ENCODE measurements at places on chromosomes 1 and 21.
A peak's percentile ranks its signal among the peaks of the same experiment; 100 is the strongest.

GRCh38 chr21:16196001-16196400, 466.2 kb downstream of the USP25 start:
- DNase-seq: no peak

GRCh38 chr1:59687081-59687480, 127.7 kb upstream of the HOOK1 start:
- no peak for DNase-seq

- DNase-seq: no peak
Measured at GRCh38 chr1:24643363-24644099, 429 bp downstream of the SRRM1 start.

- no peak for DNase-seq
Measured at GRCh38 chr1:28591708-28592320, at the start of gene RAB42. TSS of gene RAB42 (plus strand) at chr1:28592265. CDS start at chr1:28592512, 247 bp downstream.

GRCh38 chr1:46342084-46342656, 1.6 kb downstream of the NSUN4 start:
- DNase-seq: no peak

DNA sequence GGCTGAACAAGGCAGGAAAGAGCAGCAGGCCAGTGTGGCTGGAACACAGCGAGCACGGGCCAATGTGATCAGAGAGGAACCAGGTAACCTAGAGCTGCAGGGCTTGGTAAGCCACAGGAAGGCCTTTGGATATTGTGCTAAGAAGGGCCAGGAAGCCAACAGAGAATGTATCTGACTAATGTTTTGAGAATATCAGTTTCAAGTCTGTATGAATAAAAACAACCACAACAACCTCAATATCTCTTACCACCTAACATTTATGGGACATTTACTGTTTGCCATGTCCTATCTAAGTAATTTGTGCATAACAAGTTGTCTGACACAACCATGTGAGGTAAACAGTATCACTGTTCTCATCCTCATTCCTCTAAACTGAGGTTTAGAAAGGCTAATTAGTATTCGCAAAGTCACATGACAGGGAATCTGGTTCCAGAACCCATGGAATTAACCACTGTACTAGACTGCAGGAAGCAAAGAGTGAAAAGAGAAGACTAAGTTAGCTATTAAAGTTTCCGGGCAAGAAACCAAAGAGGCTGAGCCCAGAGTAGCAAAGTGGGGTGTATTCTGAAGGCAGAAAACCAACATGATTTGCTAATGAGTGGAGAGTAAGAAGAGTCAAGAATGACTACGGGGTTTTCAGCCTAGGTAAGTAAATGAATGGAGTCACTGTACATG, 38.9 kb downstream of the SPRTN start:
- DNase-seq: no peak

DNA sequence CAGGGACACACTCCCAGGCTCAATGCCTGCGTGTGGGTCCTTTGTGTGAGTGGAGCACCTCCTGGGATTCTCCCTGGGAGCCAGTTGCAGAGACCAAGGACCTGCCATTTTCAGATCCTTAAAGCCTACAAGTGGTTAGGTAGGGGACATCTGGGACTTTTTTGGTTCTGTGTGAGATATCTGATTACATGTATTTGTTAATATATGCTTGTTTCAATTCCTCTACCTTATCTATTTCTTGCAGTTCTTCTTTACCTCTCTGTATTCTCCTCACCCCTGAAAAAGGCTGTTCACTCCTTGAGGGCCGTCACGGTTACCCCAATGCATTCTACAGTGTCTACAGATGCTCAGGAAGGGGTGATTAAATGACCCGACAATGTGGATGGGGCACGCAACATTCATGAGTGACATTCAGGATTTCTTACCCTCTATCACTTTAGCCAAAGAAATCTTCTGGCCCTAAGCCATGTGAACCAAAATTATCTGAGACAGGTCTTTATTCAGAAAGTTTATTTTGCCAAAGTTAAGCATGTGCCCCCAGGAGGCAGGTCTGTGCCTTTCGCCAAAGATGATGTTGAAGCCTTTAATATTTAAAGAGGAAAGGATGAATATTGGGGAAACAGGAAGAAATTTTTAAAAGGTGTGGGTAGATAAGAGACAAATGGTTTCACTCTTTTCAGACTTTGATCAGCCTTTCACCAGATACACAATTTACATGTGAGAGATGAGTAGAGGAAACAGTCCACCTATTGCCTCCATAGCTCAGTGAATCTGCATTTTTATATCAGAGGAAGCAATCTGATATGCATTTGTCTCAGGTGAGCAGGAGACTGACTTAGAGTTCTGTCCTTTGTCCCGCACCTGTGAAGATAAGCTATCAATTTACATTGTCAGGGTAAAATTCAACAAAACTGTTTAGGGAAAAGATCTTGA, 44.6 kb upstream of the MPZL1 start:
- DNase-seq: no peak

DNA sequence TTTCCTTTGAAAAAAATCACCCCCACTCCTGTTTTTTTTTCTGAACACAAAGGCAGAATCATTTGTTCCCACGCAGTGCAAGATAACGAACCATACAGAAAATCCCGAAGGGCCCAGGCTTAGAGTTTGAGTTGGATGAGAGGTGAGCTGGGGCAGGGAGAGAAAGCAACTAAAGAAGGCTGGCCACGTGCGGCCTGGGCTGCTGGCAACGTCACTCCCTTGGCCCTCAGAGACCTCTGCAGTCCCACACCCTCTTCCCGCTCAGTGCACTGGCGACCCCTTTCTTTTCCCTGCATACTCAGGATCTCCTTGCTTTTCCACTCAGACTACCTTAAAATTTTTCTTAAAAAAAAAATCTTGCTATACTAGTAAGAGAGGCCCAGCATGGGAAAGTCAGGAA, 28.2 kb upstream of the CRNN start:
- no peak for DNase-seq

- no peak for DNase-seq
Measured at GRCh38 chr1:67893126-67893495, 59.8 kb upstream of the GNG12 start.

GRCh38 chr1:185813401-185813979, 79.3 kb downstream of the HMCN1 start:
- no peak for DNase-seq

GRCh38 chr1:244810221-244810620, 25.2 kb upstream of the COX20 start:
- DNase-seq: no peak

- peak; percentile 63 for DNase-seq
Measured at GRCh38 chr21:44089001-44089911, 17.9 kb upstream of the PWP2 start.

- DNase-seq: no peak
Measured at GRCh38 chr1:8590721-8591351, 226.6 kb downstream of the RERE start.

- no peak for DNase-seq
Measured at GRCh38 chr1:234979296-234980279, 149.0 kb downstream of the TOMM20 start.
